ENCODE measurements at places on chromosomes 16 and 17. TPM values are rescaled to one million over a fixed set of nuclear protein-coding genes. Genes with fewer than 3 reads are reported as not detected.
A peak's percentile ranks its signal among the peaks of the same experiment; 100 is the strongest.

- no peak overlapping the region for H3K4me3 ChIP-seq
- H3K27ac ChIP-seq, result no peak overlapping the region
- H3K36me3 ChIP-seq, result peaks cover 9% of the 10 kb centered on the region
- peaks cover 35% of the 10 kb centered on the region for H3K4me1 ChIP-seq
- H3K27me3 ChIP-seq, result no peaks in the 10 kb centered on the region
- no peak for DNase-seq
Measured at GRCh38 chr17:17845046-17845775, 8.4 kb upstream of the SREBF1 start.

DNA sequence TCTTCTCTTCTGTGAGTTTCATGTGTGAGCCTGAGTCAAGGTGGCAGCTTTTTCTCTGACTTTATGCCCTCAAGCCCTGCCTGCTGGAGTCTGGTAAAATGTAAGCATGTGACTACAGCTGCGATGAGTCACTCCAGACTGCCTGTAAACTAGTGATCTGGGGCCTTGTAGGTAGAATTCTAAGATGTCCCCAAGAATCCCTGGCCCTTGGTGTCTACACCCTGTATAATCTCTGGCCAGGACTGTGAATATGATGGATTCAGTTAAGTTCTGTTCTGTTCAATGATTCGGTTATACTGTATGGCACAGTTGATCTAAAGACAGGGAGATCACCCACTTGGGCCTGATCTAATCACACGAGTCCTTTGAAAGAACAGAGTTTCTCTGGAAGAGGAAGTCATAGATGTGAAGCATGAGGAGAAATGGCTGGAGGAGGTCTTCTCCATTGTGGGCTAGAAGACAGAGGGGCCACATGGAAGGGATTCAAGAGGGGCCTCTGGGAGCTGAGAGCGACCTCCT lies 29.8 kb downstream of the PRSS54 start:
- peaks cover 2% of the 10 kb centered on the region for H3K27me3 ChIP-seq
- peak overlapping the region; percentile 30 for H3K27ac ChIP-seq
- H3K4me3 ChIP-seq, result no peak overlapping the region
- DNase-seq, result no peak
- peaks cover 6% of the 10 kb centered on the region for H3K4me1 ChIP-seq

DNA sequence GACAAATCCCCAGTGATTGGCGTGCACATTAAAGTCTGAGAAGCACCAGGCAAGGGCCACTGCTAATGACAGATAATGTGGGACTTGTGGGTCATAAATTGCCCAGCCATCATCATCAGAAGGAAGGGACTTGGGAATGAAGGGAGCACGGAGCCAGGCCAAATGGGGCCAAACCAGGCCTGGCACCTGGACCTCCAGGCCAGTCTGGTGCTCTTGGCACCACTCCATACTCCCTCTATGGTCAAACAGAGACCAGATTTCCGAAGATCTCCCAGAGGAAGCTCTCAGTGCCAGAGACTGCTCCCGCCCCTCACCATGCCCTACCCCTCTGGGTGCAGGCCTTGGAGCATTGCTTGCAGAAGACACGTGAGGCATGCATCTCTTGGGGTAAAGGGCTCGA lies 142.2 kb downstream of the CCDC182 start:
- H3K27ac ChIP-seq, result no peak overlapping the region
- no peak overlapping the region for H3K4me3 ChIP-seq
- DNase-seq, result no peak
- peaks cover 75% of the 10 kb centered on the region for H3K4me1 ChIP-seq
- H3K36me3 ChIP-seq, result peaks cover 34% of the 10 kb centered on the region

GRCh38 chr16:57020651-57021050 lies 31.3 kb downstream of the NLRC5 start:
- H3K4me1 ChIP-seq, result peaks cover 49% of the 10 kb centered on the region
- peak overlapping the region; percentile 40 for H3K27ac ChIP-seq
- H3K4me3 ChIP-seq, result no peak overlapping the region
- H3K27me3 ChIP-seq, result no peaks in the 10 kb centered on the region
- no peak for DNase-seq

DNA sequence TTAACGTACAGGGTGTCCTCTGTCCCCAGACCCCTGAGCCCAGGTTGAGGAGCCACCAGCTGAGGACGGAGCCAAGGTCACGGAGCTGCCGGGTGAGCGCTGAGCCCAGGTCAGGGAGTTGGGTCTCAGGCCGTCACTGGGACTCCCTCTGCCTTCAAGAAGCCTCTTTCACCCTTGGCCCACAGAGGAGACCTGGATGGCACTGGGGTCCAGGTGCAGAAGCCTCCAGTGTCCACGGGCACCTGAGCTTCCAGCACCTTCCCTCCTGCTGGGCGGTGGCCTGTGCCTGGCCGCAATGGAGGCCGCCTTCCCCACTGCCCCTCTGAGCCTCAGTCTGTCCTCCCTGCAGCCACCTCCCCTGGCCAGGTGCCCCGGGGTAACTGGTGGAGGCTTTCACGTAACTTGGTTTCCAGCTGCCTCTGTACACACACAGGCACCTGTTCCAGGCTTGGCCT lies 31.6 kb upstream of the CDH15 start:
- no peak overlapping the region for H3K27ac ChIP-seq
- no peaks in the 10 kb centered on the region for H3K27me3 ChIP-seq
- H3K4me3 ChIP-seq, result no peak overlapping the region
- H3K36me3 ChIP-seq, result peaks cover 16% of the 10 kb centered on the region
- no peaks in the 10 kb centered on the region for H3K4me1 ChIP-seq

DNA sequence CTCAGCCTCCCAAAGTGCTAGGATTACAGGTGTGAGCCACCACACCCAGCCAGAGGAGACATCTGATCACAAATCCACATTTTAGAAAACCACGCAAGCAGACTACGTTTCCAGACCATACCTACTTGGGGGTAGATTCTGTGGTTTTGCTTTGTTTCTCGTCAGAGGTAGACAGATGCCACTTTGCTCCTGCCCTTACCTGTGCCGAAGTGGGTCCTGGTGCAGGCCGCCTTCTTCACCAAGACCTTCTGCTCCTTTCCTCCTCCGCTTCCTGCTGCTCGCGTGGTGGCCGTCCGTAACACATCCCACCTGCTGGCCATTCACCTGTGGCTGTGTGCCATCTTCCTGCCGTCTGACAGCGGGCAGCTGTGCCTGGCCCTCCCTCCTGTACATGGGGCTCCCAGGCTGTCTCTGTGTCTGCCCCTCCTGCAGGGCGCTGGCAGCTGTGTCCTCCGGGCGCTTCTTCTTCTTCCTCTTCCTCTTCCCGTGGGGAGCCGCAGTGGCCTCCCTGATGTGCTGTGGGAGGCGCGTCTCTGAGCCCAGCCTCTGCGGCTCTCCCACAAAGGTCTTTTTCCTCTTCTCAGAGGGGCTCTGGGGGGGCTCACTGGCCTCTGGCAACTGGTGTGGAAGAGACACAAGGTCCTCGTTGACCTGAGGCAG lies 21.2 kb upstream of the CYTH1 start:
- H3K4me3 ChIP-seq, result peak overlapping the region; percentile 8
- no peaks in the 10 kb centered on the region for H3K27me3 ChIP-seq
- peak overlapping the region; percentile 7 for H3K27ac ChIP-seq
- no peak for DNase-seq
- H3K36me3 ChIP-seq, result peaks cover 83% of the 10 kb centered on the region

GRCh38 chr17:48575066-48575582 lies 3.0 kb downstream of the HOXB4 start:
- peaks cover 6% of the 10 kb centered on the region for H3K36me3 ChIP-seq
- DNase-seq, result no peak
- H3K27me3 ChIP-seq, result peaks cover 20% of the 10 kb centered on the region
- no peak overlapping the region for H3K27ac ChIP-seq

GRCh38 chr16:26169473-26169872 lies 477.7 kb downstream of the HS3ST4 start:
- no peak for DNase-seq
- H3K27ac ChIP-seq, result no peak overlapping the region
- H3K4me1 ChIP-seq, result no peaks in the 10 kb centered on the region
- H3K36me3 ChIP-seq, result no peaks in the 10 kb centered on the region

DNA sequence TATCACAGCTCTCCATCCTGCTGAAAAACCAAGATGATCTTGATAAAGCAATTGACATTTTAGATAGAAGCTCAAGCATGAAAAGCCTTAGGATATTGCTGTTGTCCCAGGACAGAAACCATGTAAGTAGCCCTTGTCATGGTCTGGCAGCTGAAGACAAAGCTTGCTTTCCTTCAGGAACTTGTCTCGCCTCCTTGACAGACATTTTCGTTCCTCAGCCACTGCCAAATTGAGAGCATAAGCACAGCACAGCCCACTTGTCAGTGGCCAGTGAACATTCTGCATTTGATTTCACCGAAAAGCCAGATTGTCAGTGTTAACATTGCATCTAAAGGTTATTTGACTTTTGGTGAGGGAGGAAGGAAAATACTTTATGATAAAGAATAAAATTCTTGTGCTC lies 35.6 kb downstream of the MAP3K3 start:
- H3K4me1 ChIP-seq, result no peaks in the 10 kb centered on the region
- no peak for DNase-seq
- H3K27ac ChIP-seq, result no peak overlapping the region
- H3K36me3 ChIP-seq, result peaks cover 37% of the 10 kb centered on the region
- no peak overlapping the region for H3K4me3 ChIP-seq

- no peak for DNase-seq
- H3K36me3 ChIP-seq, result peaks cover 25% of the 10 kb centered on the region
- H3K27me3 ChIP-seq, result no peaks in the 10 kb centered on the region
- H3K27ac ChIP-seq, result no peak overlapping the region
- no peak overlapping the region for H3K4me3 ChIP-seq
Measured at GRCh38 chr17:28363776-28364650, 986 bp downstream of the SEBOX start.

GRCh38 chr17:5866978-5867377 lies 203.2 kb upstream of the WSCD1 start:
- DNase-seq, result no peak
- H3K36me3 ChIP-seq, result no peaks in the 10 kb centered on the region
- H3K4me3 ChIP-seq, result no peak overlapping the region
- no peak overlapping the region for H3K27ac ChIP-seq

DNA sequence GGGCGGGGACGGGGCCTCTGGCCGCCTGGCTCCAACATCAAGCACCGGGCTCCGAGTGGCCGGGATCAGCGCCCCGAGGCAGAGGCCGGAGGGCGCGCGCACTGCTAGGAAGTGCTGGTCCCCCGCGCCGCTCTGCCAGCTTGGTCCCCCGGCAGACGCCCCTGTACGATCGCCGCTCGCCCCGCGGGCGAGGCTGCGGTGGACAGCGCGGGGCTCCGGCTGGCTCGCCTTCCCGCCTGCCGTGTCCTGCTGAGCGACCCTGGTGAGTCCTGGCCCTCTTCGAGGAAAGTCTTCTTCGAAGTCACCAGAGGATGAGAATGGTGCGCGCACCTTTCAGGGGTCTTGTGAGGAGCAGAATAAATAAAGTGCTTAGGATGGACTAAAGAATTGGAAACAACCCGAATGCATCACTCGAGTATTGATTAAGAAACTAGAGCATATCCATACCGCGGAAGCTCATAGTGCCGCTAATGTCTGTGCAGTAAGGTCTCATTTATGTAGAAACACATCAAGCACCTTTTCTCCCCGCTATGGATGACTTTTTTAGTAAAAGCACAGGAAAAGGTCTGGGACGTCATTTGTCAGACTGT lies 392 bp downstream of the ZNF213 start:
- peak overlapping the region; percentile 98 for H3K4me3 ChIP-seq
- H3K27ac ChIP-seq, result peak overlapping the region; percentile 82
- H3K4me1 ChIP-seq, result peaks cover 18% of the 10 kb centered on the region
- no peak for DNase-seq

DNA sequence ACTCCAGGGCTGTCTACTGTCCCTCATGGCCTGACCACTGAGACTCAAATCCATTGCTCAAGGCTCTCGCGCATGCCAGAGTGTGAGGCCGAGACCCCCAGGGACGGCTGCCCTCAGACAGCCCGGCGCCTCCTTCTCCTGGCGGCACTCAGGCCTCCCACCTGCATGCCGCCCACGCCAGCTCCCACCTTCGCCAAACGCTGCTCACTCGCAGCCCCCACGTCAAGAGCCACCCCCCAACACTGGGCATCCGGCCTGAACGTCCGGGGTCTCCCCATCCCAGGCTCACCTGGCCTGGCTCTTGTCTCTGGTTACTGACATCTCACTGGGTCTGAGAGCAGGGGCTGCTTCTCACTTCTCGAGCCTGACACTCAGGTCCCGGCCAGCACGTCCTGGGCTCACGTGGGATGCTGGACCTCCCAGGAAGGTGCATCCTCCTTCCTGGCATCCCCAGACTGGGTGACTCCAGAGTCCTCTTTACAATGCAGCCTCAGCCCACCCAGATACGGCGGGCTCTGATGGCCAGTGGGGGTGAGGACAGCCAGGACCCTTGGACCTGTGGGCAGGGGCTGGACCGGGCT lies 12.2 kb upstream of the CACNA1H start:
- H3K27ac ChIP-seq, result no peak overlapping the region
- DNase-seq, result no peak
- no peaks in the 10 kb centered on the region for H3K4me1 ChIP-seq
- H3K4me3 ChIP-seq, result no peak overlapping the region

GRCh38 chr16:2692251-2692947 lies 10.1 kb downstream of the KCTD5 start:
- H3K4me3 ChIP-seq, result no peak overlapping the region
- no peak for DNase-seq
- H3K36me3 ChIP-seq, result peaks cover 15% of the 10 kb centered on the region
- no peak overlapping the region for H3K27ac ChIP-seq

GRCh38 chr17:75266316-75267152 lies 4.5 kb downstream of the MIF4GD start:
- H3K36me3 ChIP-seq, result peaks cover 65% of the 10 kb centered on the region
- peaks cover 26% of the 10 kb centered on the region for H3K4me1 ChIP-seq
- H3K27ac ChIP-seq, result no peak overlapping the region
- no peak for DNase-seq

GRCh38 chr16:82368041-82368440 lies 198.0 kb upstream of the MPHOSPH6 start:
- DNase-seq, result no peak
- no peak overlapping the region for H3K4me3 ChIP-seq
- H3K27me3 ChIP-seq, result no peaks in the 10 kb centered on the region

DNA sequence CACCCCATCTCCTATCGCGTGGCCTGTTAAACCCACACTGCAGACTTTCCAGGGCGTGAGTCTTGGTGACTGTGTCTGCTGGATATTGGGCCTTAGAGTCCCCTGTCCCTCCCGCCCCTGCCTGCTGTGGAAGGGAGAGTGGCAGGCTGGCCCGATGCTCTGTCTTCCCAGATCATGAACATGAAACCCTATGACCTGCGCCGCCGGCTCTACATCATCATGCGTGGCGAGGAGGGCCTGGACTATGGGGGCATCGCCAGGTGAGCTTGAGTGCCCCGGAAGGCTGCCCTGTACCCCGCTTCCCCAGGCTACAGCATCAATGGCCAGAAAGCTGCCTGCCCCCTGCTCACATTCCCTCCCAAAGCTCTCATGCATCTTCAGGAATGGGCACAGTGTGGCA lies 19.5 kb upstream of the CLEC18A start:
- no peaks in the 10 kb centered on the region for H3K27me3 ChIP-seq
- no peak overlapping the region for H3K27ac ChIP-seq
- H3K4me3 ChIP-seq, result no peak overlapping the region
- H3K4me1 ChIP-seq, result no peaks in the 10 kb centered on the region
- H3K36me3 ChIP-seq, result peaks cover 19% of the 10 kb centered on the region

- H3K36me3 ChIP-seq, result no peaks in the 10 kb centered on the region
- no peak overlapping the region for H3K27ac ChIP-seq
- DNase-seq, result no peak
- no peak overlapping the region for H3K4me3 ChIP-seq
Measured at GRCh38 chr17:34733333-34733732, 154.0 kb downstream of the TMEM132E start.

Gene TSR1
- 78.3 TPM for total RNA-seq

Gene CRYBA1
- total RNA-seq, result not detected

Gene KCTD13
- 39.7 TPM for total RNA-seq

Gene KRT27
- total RNA-seq, result not detected

Gene IL17C
- total RNA-seq, result not detected

Gene POLR3K
- 67.3 TPM for total RNA-seq

Gene ADPRM
- total RNA-seq, result 10.5 TPM

Gene KCNG4
- not detected for total RNA-seq

Gene CPHXL2
- not detected for total RNA-seq

Gene SCN4A
- 0.14 TPM for total RNA-seq

Gene P2RX5
- total RNA-seq, result 118 TPM

Gene ST6GALNAC1
- 0.48 TPM for total RNA-seq

Measured in activated T-helper 2 cell treated with anti-CD3 and anti-CD28 coated beads, Interferon-gamma antibody, Interleukin-2, Interleukin-4, amounts not matched to agents 10 μg/mL and 5 μg/mL and 100 μg/mL, durations not matched to agents 14 hours and 24 hours and 36 hours (primary cell).